ENCODE measurements at places on chromosomes 3 and 15.

- DNase-seq: no peak
Observed at GRCh38 chr3:134428401-134428800, 54.2 kb upstream of the AMOTL2 start.

DNA sequence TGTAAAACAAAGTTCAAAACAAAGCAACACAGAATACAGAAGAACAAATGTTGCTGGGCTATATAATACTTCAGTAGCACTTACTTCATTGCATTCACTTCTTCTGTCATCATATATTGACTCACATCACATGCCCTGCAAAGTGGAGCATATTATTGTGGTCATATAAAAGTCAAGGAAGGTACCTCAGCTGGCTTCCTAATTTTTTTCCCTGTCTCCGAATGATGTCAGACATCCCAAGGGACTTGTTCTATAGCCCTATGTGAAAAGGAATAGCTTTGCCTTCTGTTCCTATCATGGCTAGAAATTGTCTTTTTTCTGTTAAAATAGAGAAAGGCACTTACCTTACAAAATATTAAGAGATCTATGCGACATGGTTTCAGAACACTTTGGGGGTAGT, 109.4 kb downstream of the LRTM1 start:
- no peak for DNase-seq

DNA sequence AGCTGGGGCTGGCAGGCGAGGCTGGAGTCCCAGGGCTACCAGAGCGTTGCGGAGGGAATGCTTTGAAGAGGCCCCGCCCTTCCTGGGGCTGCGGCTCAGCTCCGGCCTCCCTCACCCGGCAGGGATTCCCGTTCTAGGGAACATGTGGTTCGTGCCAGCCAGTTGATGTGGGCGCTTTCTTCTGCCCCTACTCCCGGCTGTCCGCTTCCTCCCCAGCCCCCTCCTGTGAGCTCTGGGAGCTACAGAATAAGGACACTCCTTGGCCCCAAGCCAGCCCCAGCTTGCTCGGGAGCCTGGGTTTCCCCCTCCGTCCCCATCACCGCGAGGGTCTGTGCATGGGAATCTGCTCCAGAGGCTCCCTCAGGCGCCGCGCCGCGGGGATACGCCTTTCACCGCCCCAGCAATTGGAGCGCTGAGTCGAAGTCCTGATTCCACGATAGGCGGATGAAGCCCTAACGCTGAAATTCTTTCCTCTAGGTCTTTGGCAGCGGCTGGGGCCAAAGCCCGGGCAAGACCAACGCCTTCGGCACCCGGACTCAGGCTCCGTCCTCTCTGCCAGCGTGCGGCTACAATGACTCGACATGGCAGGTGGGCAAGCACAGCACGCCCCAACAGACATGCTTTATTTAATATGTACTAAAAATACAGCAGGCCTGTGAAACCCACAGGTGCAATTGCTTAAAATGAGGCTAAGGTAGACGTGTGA, 69.5 kb downstream of the KLF15 start:
- DNase-seq: no peak

DNA sequence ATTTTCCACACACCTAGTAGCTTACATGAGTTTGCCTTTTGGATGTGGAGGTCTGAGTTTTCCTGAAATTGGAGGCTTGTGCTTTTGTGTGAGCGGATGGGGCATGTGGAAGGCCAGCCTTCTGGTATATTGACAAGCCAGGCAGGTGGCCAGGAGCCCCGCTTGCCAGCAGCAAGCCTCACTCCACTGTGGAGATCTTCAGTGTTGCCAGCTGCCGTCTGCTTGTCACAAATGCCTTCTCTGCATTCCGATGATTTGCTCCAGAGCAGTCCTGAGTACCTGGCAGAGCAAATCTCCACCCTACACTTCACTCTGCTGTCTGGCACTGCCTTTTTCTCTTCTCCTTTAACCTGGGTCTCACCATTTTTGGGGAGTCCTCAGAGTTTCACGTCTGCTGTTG, 29.1 kb upstream of the CHST2 start:
- no peak for DNase-seq

Measured in cerebellar nuclear complex (tissue), 1 donor.